NCI-H1930 (cell line): ENCODE measurements at places on chromosomes 5 and 9.

- no peak for DNase-seq
These were observed 78.3 kb downstream of the LIFR start for GRCh38 chr5:38478166-38478565.

DNA sequence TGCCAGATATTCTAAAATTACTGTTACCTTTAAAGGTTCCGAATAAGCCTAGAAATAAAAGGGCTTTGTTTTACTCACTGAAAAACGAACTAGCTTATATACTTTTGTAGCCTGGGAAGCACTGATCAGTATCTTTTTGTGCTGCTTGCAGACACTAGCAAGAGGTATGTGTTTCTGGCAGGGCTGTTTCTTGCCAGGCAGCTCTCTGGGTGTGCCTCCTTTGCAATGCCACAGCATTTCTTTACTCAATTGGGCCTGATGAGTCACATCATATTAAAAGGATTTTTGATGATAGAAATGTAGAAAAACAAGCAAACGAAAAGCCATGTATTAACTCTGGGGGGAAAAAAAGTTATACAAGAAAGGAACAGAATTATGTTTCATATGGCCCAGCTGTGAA lies 35.6 kb downstream of the CD180 start:
- no peak for DNase-seq

DNA sequence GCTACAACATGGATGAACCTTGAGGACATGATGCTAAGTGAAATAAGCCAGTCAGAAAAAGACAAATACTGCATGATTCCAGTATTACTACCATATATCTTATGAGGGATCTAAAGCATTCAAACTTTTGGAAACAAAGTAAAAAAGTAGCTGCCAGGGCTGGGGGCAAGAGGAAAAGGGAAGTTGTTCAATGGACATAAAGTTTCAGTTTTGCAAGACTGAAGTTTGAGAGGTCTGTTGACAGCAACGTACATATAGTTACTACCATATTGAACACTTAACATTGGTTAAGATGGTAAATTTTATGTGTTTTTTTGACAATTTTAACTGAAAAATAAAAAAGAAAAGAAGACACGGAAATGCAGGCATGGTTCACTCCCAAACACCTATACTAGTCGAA lies 77.6 kb downstream of the MAPKAP1 start:
- no peak for DNase-seq

DNA sequence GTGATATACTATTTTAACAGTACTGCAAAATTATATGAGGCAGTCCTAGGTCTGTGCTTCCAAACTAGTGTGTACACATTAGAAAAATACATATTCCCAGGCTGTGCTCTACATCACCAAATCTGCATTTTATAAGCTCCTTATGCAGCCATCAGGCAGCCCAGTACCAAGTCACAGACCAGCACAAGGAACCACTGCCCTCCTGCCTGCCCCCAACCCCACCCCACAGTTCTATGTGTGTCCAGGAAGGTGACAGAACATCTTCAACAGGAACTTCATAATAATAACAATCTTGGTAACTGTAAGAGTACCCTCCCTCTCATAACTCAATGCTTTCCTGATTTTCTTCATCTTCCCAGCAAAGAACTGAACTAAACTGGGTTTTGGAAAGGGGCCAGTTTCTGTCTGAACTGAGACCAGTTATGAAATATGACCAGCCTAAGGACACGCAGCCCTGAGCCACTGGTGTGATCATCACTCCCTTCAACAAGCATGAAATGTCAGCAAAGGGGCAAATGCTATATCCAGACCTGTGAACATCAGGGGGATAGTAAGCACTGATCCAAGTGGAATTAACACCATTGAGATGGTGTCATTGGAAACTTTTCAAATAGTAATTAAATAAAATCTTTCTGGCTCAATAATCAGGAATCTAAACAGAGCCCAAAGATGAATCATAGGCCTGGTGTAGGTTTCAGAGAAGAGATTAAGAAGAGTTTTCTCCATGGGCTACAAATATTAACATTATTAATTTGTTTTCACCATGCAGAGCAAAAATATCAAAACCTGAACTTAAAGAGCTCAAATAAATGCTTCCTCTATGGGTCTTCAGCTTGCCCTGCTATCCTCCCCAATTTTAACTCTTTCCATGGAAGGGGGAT lies 82.1 kb downstream of the DPYSL3 start:
- DNase-seq: no peak

DNA sequence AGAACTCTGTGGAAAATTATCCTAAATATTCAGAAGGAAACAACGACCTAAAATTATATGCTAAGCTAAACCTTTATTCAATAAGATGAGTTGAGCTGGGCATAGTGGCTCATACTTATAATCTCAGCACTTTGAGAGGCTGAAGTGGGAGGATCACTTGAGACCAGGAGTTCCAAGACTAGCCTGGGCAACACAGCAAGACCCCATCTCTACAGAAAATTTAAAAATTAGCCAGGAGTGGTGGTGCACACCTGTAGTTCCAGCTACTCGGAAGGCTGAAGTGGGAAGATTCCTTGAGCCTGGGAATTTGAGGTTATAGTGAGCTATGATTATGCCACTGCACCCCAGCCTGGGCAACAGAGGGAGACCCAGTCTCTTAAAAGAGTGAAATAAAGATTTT lies 51.6 kb downstream of the DCAF10 start:
- DNase-seq: no peak

GRCh38 chr9:137630679-137631078 lies 11.9 kb downstream of the EHMT1 start:
- no peak for DNase-seq

GRCh38 chr9:37904445-37905130 lies 661 bp upstream of the SLC25A51 start:
- DNase-seq: no peak

DNA sequence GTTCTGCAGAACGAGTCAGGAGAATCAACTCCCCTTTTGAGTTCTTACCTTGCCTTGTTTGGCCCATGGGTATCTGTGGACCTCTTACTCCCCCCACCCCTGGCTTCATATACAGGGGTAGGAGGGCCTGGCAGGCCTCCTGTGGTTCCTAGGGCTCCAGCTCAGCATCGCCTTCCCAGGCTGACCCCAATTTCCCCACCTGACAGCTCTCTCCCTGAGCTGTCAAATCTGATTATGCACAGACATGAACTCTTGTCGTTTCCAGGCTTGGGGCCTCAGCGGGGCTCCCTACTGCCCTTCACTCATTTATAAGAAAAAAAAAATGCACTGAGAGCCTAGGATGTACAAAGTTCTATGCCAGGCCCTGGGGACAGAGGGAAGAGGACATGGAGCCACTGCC lies 67.9 kb downstream of the PTPN3 start:
- DNase-seq: no peak

GRCh38 chr9:3386753-3387152 lies 139.0 kb downstream of the RFX3 start:
- DNase-seq: no peak

- no peak for DNase-seq
These were observed 73.8 kb upstream of the SPINK5 start for GRCh38 chr5:147989994-147990393.

DNA sequence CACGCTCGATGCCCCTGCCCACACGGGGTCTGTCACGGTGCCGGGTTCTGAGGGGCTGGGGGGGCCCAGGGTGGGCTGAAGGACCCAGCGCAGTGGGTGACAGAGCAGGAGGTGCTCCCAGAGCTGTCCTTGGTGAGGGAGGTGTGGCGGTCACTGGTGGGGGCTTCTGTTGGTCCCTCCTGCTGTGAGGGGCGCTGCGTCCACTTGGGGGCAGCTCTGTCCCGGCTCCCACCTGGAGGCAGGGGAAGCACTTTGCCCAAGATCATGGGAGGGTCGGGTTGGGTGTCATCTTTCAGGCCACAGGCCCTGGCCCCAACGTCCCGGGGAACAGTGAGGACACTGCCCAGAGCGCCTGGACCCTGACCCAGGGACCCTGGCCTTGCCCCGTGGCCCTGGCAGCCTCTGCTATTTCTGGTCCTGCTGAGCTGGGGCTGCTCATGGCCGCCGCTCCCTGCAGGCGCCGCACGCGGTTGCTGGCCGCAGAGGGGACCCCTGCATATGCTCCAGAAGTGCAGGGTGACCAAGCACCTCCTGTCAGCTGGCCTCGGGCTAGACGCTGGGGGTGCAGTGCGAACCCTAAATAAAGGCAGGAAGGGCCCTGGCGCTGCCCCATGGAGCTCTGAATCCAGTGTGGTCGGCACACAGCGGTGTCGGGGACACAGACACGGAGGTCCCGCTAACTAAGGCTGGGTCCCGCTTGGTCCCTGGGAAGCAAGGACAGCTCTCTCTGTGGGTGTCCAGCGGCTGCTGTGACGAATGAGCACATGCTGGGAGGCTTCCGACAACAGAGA lies 11.6 kb upstream of the RNU6ATAC start:
- no peak for DNase-seq

- no peak for DNase-seq
These were observed 11.2 kb downstream of the CSNK1A1 start for GRCh38 chr5:149540089-149540488.

GRCh38 chr5:172133359-172134029 lies 54.5 kb downstream of the STK10 start:
- no peak for DNase-seq

- DNase-seq: no peak
These were observed 125.4 kb upstream of the ANKH start for GRCh38 chr5:14996997-14997396.
